ENCODE measurements at places on chromosomes 4 and X.

- no peak for DNase-seq
Measured at GRCh38 chr4:165724786-165725185, 148.3 kb upstream of the TLL1 start.

GRCh38 chr4:77413766-77414165 lies 191.9 kb upstream of the CXCL13 start:
- DNase-seq = no peak

DNA sequence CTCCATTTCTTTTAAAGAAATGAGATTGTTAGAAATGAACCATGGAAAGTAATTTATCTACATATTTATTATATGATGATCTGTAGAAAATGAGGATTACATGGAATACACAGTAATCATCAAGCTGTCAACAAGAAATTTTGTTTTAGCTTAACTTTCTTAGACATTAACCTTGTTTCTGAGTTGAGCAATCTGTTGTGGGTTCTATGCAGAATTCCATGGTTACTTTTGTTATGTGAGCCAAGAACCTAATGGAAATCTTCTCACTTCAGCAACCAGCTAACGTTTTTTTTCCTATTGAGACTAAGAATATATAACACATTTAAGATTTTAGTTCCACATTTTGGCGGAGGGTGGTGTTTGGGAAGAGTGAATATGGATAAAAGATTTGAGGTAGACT lies 136.1 kb upstream of the SLC4A4 start:
- DNase-seq = no peak

GRCh38 chrX:1316527-1316926 lies 20.1 kb upstream of the IL3RA start:
- DNase-seq = no peak

DNA sequence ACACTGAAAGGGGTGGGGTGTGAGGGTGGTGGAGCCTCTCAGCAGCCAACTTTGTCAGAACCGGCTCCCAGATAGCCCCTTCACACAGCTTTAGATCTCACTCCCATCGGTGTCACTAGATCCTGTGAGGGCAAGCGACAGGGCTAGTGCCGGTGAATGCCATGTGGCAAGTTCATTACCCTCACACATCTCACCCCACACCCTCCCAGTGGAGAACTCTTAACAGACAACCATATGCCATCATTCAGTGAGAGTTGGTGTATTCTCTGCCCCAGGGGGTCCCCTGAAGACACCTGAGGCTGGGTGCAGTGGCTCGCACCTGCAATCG lies 15.3 kb downstream of the SEPTIN6 start:
- no peak for DNase-seq

DNA sequence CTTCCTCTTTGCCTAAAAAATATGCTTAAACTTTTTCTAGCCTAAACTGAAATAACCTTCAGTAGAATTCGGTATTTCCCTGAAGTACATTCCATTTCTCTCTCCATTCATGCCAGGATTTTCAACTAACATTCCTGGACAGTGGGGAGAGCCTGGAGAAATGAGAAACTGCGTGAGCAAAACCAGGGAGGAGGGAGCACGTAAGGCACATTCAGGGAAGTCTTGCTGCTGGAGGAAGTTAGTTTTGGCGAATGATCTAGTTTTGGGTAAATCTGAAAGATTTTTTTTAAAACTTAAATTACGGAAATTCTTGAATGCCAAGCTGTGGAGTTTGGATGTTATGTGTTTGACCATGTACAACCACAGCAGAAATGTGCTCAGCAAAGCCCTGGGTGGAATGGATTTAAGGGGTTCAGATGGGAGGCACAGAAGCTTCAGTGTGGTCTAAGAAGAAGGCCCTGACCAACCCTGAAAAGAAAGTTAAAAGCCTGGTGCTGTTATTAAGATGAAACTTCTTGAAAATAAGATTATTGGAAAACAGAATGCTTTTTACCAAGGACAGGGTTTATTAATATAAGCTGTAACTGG lies 347.8 kb downstream of the ANK2 start:
- DNase-seq = no peak

DNA sequence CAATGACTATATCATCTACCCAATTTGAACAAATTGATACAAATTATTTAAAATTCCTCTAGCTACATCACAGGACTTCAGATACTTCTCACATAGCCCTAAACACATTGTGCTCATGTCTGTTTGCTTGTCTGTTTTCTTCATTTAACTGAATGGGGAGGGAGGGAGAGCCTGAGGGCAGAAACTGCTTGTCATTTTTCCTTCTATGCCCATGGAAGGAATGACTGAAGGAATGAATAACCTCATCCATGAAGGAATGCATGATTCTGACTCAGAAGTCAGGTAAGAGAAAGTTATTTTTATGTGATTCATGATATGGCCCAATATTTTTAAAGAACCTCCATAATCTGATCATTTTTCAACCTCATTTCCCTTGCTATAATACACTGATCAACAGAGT lies 418.0 kb upstream of the PITX2 start:
- no peak for DNase-seq

Data from stimulated activated naive B cell treated with anti-CD40 and anti-IgM and Interleukin-4, amounts not matched to agents 10 μg/mL and 1 μg/mL and 100 μg/mL, for 72 hours (primary cell).